Vagina (tissue), 2 donors: ENCODE measurements at places on chromosomes 1 and 21.

DNA sequence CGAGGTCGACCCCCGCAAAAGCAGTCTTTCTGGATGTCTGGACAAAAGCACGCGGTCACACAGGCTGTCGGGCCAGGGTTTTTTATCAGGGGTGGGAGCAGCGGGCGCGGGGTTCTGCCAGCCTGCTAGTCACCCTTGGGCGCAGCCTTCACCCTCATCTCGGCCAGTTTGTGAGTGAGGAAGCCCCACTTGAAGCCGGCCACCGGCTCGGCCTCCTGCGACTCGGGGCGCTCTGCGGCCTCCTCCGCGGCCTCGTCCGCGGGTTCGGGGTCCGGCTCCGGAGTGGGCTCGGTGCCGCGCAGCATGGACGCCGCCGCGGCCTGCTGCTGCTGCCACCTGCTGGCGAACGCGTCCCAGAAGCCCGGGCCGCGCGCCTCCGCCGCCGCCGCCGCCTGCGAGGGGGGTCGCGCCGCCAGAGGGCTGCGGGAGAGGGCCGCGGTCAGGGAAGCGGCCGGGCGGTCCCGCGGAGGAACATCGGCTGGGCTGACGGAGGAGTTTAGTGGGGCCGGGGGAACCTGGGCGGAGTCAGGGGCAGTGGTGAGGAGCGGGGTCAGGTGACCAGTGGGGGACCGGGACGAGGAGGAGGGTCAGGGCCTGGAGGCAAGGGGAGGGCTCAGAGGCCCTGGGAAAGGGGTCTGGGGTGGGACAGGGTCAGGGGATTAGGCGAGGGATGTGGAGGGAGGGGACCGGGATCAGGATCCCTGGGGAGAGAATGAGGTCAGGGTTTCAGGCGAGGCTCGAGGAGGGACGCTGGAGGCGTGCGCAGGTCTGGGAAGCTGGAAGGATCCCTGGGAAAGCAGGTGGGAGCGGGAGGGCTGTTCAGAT, 4.5 kb downstream of the C1orf232 start:
- no peak for DNase-seq

DNA sequence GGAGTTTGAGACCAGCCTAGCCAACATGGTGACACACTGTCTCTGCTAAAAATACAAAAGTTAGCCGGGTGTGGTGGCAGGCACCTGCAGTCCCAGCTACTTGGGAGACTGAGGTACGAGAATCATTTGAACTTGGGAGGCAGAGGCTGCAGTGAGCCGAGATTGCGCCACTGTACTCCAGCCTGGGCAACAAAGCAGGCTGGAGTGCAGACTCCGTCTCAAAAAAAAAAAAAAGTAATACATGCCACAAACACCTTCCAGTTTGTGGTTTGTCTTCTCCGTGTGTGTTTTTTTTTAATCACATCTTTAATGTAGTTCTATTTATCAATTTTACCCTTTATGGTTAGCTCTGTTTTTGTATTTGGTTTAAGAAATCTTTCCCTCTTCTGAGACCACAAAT, 22.3 kb downstream of the POGZ start:
- no peak for DNase-seq

DNA sequence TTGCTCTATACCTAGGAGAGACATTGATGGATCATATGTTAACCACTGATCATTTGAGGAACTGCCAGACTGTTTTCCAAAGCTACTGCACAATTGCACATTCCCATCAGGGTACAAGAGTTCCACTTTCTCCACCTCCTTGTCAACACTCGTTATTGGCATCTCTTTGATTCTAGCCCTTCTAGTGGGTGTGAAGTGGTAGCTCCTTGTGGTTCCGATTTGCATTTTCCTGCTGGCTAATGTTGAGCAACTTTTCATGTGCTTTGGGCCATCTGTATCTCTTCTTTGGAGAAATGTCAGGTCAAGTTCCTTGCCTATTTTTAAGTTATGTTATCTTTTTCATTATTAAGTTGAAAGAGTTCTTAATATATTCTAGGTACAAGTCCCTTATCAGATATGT, 90.1 kb downstream of the DMRTB1 start:
- no peak for DNase-seq

DNA sequence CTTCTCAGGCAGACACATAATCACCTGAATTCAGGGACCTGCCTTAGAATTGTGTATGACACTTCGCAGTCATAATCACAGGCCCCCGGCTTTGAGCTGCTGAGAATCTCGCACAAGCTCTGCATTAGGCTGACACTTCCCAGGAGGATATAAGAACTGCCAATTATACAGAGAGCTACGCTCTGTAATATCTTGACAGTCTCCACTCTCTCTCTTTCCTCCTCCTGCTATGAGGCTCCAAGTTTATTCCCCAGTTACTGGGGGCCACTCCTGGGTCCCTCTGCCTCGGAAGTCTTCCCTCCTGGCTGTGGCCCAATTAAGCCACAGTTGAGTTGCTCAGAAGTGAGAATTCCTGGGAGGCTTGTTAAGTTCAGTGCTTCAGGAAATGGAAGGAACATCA, 42.7 kb downstream of the EBNA1BP2 start:
- DNase-seq: no peak

- no peak for DNase-seq
These were observed 44.8 kb downstream of the PRDM15 start for GRCh38 chr21:41834252-41834925.

DNA sequence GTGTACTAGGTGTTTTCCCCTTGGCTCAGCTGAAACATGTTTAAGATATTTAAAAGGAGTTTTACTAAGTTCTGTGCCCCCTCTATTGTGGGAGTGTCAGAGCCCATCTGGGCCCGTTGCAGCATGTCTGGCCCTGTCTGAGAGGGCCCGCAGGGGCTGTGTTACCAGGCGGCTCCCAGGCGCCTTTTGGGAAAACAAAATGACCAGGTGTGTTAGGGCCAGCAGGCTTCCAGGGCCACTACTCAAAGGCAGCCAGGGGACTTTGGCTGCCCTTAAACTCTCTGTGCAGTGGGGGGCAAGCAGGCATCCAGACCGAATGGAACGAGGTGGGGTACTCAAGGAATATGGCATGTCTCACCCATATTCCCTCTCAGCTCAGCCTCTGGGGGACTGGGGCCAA, 111.7 kb downstream of the KCNN3 start:
- no peak for DNase-seq

DNA sequence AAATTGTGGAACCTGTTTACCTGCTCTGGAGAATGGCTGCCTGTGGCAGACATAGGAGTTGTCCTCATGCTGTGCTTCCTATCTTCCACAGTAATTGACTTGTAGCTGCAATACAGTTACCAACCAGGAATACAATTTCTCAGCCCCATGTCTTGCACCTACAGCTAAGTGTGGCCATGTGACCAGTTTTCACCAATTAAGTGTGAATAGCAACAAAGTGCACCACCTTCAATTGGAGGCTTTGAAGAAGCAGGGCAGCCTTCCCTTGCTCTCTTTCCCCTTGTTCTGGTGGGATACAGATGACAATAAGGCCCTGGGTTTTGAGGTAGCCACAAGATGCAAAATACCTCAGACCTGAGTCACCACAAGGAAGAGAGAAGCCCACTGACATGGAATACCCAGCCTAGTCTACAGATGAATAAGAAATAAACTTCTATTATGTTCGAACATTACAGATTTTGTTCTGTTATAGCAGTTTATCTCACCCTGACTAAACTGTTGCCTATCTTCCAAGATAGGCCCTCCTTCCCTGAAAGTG, 70.2 kb upstream of the S1PR1 start:
- DNase-seq: no peak

DNA sequence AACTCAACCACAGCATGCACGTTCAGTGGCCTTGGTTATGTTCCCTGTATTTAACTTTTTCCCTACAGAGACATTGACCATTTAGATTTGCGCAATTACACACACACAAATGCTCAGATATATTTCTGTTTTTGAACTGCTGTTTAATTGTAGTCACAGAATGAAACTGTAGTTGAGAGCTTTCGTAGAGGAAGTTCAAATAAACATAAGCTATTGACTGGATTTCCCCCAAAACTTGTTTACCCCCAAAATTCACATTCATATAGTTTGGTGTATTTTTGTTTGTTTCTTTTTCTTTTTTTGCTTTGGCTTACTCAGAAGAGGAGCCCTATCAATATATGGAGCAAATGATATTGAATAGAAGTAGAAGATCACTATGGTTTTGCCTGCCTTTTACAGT, 921.0 kb downstream of the ADGRL2 start:
- DNase-seq: no peak

DNA sequence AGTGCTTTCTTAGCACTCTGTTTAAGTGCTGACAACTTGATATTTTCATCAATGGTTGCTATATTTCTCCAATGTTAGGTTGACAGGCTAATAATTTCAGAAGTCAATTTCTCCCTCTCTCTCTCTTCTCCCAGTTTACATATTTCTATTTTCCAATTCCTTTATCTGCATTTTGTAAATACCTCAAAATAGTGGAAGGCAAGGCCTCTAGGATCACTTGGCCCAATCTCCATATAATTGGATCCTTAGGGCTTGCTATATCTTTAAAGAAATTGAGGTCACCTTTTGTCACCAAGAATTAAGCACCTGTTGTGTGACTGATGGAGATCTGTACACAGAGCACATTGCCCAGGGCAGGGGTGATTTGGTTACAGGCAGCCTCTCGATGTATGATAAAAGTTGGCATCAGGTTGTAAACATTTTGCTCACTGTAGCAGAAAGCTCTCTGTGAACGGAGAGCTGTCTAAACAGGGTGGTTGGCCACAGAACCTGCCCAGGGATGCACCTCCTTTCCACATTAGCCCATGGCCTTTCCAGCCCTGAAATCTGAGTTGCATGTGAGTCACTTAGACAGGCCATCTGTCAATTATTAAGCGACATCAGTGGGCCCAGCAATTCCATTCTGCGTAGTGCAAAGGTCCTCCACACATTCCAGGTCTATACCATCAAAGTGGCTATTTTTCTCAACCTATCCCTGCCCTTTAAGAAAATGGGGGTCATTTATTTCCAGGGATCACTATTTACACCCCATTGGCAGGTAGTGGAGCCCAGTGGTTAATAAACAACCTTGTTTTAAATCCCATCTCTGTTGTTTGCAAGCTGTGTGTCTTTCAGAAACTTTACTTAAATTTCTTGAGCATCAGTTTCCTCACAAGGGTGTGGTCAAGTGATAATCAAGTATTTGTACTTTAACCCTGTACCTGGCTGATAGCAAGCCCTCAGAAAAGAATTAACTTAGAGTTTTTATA, 29.1 kb upstream of the IRF2BP2 start:
- DNase-seq: no peak

- DNase-seq: no peak
These were observed 69.2 kb downstream of the DTL start for GRCh38 chr1:212104586-212105325.

- no peak for DNase-seq
These were observed 130.0 kb upstream of the KCNJ15 start for GRCh38 chr21:38126666-38127303.

GRCh38 chr1:89279011-89279466, 6.4 kb upstream of the GBP5 start:
- no peak for DNase-seq

GRCh38 chr1:169363046-169363730, 4.4 kb downstream of the NME7 start:
- no peak for DNase-seq

- no peak for DNase-seq
These were observed 420.9 kb downstream of the PRDM2 start for GRCh38 chr1:14120895-14121294.

DNA sequence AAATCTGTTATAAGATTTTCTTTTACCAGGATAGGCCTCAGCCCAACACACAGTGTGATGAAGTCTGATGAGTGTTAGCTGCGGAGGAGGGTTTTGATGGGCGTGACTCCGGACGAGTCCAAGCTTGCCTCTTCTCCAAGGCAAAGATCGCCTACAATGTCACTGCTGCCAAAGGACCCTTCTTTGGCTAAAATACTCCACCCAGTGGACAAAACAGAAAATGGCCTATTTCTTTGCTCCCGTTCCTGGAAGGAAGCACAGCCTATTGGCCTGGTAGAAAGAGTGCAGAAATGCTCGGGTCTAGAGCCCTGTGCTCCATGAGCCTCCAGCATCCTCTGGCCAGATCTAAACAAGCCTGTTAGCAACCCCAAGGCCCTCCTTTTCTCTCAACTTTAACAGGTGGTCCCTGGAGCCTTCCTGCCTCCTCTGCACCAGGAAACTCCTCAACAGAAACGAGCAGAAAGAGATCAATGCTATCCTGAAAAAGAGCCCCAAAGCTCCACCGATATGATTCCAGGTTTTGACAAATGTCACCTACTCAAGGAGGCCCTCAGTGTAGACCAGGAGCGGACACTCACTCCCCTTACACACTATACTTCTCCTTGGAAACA, 3.4 kb upstream of the CASQ2 start:
- DNase-seq: no peak

GRCh38 chr1:96912248-96912647, 190.7 kb downstream of the PTBP2 start:
- no peak for DNase-seq

- DNase-seq: no peak
These were observed at the start of gene NCMAP for GRCh38 chr1:24555591-24556413. Gene NCMAP, plus strand, starts transcription at chr1:24556087. Its CDS starts 39,344 bp downstream, at chr1:24595431.

DNA sequence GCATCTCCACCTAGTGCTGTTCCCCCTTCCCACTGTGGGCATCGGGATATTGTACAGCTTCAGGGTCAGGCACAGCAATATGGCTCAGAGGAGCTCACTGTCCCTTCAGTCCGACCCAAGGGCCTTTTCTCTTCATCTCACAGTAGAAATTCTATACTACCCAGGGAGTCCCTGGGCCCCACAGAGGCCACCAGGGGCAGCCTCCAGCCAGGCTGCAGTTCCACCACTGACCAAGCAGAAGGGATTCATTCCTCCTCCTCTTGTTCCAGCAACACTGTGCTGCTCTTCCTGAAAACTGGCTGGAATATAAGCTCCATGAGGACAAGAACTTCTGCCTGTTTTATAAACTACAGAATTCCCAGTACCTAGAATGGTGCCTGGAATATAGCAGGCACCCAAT, 70.5 kb downstream of the CD34 start:
- no peak for DNase-seq

DNA sequence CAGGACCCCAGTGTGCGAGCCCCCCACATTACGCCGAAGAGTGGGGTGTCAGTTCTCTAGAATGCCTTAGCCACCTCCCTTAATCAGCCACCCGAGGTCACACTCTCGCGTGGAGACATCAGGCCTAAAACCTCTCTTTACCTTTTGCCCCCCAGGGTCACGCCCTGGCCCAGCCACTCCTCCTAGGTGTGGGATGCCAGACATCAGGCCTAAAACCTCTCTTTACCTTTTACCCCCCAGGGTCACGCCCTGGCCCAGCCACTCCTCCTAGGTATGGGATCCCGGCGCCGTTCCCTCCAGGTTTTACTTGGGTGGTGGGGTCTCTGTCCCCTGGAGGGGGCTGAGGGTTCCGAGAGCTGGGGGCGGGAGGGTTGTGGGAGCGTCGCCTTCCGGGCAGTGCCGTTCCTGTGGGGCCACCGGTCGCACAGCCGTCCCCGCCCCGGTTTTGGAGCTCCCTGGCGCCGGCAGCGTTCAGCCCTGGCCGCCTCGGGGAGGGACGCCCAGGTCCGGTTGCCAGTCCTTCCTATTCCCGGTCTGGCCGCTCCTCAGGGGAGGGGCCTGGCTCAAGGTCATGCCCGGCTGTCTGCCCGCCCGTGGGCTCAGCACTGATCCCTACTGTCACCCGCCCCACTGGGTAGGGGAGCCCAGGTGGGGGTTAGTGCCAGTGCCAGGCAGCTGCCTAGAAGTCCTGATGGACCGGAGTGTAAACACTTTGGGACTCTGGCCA, 882 bp downstream of the VPS13D start:
- DNase-seq: no peak
